SK-N-SH (cell line): ENCODE measurements at places on chromosomes 2 and 18.

DNA sequence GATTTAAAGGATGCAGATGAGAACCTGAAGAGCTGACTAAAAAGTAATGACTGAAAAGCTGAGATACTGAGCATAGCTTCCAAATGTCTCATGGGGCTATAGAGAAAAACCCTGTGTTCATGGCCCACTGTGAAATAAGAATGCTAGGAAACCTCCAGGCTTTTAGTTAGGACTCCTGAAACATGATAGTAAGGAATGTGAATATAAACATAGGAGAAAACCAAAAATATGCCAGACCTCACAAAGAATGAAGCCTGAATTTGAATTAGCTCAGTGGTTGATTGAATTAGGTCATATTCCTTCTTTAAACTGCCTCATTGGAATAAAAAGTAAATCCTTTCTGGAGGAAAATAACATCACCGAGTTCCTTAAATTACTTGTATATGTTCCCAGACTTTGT is 194.5 kb upstream of the NXPH2 start:
- DNase-seq, result no peak

GRCh38 chr2:230362030-230362691 is 35.2 kb downstream of the SP140L start:
- DNase-seq, result no peak

DNA sequence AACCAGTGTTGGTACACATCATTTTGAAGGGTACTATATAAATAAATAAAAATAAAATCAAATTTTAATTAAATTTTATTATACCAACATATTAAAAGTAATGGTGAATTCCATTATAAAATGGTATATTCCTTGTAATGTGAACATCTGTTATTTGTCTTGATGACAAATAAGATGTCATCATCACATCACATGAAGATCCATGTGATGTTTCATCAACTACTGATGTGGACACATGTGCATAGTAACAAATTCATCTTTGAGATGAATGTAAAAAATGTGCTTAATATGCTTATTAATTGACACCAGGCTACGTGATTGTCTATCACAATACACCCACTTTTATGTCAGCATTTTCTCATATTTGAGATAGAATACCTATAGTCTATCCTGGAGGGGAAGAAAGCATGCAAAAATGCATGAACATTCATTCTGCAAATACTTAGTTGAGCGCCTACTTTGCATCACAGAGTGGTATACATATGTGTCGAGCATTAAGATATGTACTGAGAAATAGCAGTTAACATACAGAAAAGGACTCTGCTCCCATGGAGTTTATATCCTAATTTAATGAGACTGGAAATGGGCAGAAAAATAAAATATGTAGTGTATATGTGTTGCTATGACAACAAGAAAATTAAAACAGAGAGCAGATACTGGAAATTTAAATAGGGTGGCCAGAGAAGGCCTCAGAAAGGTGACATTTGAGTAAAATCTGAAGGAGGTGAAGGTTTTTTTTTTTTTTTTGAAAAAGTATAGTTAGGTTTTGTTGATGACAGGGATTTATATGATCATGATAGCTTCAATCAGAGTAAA is 281.1 kb downstream of the ARHGAP15 start:
- no peak for DNase-seq

DNA sequence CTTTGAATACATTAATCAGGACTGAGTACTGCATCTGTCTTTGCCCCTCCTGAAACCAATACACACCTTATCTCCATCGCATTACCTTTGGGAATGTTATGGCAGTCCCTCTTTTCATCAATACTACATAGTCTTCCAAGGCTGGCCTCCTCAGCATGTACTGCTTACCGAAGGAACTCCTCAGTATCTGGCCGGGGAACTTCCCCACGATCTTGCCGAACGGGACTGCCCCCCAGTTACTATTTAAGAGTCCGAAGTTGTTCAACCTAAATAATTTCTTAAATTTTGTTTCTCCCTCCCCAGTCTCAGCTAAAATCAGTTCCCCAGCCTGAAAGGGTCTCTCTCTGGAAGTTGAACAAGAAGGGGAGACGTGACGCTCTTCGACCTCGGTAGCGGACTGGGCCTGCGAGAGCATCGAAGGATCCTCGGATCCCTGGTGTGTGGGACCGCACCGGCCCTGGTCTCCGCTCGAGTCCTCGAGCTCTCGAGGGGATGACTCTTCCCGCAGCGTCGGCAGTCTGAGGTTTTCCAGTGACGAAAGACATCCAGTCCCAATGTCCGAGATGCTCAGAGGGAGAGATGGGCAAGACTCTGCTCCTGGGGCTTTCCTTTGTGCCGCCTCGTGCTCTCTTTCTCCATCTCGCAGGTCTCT is 489 bp downstream of the TRMT61B start:
- DNase-seq, result no peak

DNA sequence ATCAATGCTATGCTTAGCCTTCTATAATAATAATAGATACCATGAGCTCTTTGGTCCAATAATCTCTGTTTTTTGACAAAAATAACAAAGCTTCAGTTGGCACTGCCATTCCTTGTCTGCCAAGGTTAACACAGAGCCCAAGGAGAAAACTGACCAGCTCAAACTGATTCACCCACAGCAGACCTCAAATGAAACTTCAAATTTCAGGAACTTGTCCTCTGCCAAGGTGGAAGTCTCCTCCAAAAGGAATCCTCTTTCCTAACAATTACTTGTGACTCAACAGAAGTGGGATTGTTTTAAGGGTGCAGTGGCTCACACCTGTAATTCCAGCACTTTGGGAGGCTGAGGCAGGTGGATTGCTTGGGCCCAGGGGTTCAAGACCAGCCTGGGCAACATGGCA is 12.1 kb downstream of the AAK1 start:
- DNase-seq, result no peak

DNA sequence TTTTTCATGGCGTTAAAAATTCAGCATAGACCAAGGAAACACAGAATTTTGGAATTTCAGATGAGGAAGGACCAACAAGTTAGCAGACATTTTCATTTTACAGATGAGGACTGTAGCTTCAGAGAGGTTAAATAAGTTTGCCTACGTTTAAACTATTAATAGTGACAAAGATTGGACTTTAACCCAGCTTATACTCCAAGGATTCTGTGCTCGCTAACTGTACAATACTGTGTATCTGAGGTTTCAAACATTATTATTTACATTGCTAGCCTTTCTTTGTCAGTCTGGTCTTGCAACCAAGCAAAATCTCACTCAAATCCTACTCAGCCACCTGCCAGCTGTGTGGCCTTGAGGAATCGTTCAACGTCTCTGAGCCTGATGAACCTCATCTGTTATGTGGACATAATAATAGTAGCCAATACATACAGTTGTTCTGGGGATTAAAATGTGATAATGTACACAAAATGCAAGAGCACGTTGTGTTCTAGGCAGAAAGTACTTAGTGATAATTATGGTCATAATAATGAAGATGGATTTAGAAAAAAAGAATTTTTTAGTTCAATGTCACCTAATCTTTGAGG is 462.4 kb upstream of the TRIB2 start:
- DNase-seq, result no peak

DNA sequence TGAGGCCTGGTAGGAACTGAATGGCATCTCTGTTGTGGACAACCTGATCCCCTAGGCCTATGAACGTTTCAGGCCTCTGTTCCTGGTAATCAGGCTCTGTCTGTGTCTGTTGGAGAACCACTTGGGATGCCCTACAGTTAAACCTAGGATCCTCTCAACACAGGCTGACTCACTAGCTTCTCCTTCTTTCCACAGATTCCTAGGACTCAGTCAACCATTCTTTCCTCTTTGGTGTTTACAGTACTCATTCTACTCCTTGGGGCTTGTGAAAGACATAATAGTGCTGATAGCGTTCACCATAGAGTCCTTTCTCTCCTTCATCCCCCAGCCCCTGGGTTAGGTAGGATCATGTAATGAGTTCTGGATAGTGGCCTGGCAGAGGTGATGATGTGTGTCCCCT is 544.3 kb downstream of the METTL4 start:
- DNase-seq, result no peak

DNA sequence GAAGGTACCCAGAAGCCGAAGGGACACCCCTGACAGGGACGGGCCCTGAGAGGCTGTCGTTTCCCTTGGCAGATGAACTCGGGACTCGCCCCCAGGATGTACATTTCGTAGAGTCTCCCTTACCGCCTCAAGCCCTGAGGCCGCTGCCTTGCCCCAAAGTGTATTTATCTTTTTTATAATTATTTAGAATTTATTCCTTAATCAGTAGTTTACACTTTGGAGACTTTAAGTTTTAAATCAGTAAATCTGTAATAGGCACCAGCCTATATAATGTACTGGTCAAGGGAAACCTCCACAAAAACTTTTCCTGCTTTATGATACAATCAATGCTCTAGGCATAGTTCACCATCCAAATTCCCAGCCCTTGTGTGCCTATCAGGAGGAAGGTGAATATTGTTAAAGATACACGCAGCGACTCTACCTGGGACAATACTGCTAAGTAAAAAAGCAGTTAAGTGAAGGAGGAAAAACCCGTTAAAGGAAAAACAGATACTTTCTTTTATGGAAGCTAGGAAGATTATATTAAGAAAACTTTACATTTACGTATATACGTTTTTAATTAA is 848 bp downstream of the VRK2 start:
- DNase-seq, result no peak

GRCh38 chr2:36618381-36618780 is 20.4 kb upstream of the FEZ2 start:
- DNase-seq, result peak; percentile 73

DNA sequence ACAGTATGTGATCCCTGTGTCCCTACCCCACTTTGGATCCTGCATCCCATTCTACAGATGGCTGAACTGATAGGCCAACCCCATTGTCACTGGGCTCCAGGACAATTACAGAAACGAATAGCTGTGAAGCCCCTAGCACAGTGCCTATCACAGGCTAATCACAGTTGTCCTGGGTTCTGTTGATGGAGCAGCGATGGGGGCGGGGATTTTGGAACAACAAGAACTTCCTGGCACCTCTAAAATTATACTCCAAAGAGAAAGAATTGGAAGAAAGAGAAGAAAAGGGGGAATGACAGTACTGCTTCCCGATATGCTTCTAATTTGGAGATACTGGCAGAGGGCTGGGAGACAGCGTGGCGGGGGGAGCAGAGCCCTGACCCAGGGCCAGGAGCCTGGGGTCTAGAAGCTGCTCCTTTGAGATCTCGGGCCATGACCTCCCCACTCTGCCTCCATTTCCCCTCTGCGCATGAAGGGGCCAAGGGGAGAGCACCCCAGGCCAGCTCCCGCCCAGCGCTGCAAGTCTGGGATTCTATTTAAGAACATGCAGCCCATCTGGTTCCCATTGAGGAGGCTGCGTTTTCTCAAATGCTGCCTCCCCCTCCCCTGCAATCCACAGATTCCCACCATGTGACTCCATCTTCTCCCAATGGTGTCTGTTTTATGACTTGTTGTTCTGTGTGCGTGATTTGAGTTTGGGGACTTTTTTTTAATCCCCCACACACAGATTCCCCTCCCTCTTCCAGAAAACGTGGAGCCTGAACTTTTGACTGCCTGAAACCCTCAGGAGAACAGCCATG is 202.7 kb downstream of the CYP26B1 start:
- DNase-seq, result no peak

- DNase-seq, result peak; percentile 22
Measured at GRCh38 chr18:36130039-36130831, 536 bp downstream of the ELP2 start.
